ENCODE measurements at places on chromosomes 4 and X.

GRCh38 chrX:11589641-11590040 lies 76.1 kb downstream of the ARHGAP6 start:
- no peak for DNase-seq

GRCh38 chr4:6349896-6350603 lies 80.4 kb downstream of the WFS1 start:
- DNase-seq = no peak

- no peak for DNase-seq
Observed at GRCh38 chr4:69823048-69823447, 36.9 kb downstream of the SULT1E1 start.

DNA sequence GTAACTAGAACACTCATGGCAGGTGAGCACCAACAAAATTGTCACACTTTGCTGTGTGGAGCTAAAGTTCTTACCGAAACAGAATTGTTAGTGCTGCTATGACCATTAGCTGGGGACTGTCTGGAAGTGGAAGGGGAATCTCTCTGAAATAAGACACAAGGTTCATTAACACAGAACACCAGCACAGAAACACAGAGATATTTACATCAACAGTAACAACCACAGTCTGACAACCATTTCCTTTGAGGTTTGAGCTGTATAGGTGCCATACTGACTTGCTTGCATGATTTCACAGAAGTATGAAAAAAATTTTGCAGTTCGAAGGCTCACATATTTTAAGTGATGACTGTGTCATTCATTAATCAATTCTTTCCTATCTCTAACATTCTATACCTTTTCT lies 109.8 kb downstream of the NYX start:
- no peak for DNase-seq

- no peak for DNase-seq
Observed at GRCh38 chr4:140020457-140021361, 133.3 kb downstream of the MAML3 start.

DNA sequence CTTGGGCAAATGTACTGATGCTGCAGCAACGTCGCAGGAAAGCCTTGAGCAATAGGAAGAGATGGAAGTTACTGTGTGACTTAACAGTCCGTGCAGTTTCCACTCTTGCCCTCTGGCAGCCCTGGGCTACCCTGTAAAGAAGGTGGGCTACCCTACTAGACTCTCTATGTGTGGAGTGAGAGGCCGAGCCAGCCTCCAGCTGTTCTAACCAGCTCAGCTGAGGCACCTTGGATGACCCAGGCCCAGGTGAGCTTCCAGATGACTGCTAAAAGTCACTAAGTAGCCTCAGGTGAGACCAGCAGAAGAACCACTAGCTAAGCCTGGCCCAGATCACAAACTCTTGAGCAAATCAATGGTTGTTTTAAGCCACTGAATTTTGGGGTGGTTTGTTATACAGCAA lies 34.9 kb upstream of the PPP2R2C start:
- no peak for DNase-seq

DNA sequence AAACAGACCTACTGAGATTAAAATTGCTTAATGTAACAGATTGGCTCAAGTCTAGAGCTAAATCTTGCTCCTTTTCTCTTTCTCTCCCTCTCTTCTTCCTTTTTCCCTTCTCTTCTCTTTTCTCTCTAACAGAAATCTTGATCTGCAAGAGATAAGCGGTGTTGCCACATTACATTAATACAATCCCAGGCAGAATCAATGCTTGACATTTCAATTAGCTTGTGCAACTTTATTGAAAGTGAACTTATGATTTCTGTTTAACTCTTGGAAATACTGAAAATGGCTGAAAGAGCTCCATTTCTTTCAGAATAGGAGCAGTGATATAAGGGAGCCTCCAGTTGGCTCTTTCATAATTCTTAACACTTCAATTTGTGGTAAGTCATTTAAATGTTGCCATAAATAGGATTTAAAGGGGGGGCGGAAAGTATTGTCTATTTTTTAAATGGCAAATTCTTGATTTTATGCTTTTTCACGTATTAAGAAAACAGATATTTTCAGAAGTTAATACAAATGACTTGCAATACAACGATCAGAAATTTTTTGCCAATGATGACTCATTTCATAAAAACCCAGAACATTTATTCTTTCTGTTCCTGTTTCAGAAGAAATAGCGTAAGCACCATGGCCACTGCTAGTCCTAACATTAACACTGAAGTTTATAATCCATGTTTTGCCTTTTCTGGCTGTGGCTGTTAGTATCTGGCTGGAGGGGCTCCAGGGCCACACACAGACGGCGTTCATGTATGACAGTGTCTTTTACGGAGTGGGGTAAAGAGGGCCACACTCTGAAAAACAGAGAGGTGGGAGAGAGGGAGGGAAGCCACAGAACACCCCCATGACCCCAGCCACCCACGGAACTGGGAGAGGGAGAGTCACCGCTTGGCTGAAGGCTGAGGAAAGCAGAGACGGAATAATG lies 115.7 kb upstream of the FAT1 start:
- no peak for DNase-seq

GRCh38 chr4:25330905-25331808 lies 18.6 kb downstream of the ZCCHC4 start:
- DNase-seq = no peak

DNA sequence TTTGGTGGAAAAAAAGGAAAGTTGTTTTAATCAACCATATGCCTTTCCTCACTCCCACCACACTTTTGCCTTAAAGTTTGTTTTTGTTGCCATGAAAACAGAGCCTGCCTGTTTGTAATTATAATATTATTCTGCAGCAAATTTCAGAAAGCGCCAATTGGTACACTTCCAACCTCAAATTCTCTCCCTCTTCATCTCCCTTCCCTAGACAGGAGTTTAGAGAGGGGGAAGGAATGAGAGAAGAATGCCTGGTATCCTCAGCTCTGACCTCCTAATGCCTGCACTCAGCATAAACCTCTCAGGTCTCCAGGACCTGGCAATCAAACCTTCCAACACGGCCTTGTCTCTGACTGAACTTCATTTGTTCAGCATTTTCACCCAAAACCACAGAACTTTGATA lies 138.4 kb upstream of the HCCS start:
- DNase-seq = no peak

GRCh38 chrX:12974796-12975669 lies at the start of gene TMSB4X:
TMSB4X (plus strand) TSS chrX:12975110.
- DNase-seq = peak; percentile 70

GRCh38 chr4:187276736-187277408 lies 553.2 kb upstream of the FAT1 start:
- DNase-seq = no peak

GRCh38 chr4:148162519-148162918 lies 279.7 kb downstream of the NR3C2 start:
- no peak for DNase-seq

GRCh38 chr4:986428-986878 lies 391 bp upstream of the IDUA start:
- no peak for DNase-seq

- no peak for DNase-seq
Observed at GRCh38 chr4:180630012-180630665, 1613.1 kb upstream of the TENM3 start.

DNA sequence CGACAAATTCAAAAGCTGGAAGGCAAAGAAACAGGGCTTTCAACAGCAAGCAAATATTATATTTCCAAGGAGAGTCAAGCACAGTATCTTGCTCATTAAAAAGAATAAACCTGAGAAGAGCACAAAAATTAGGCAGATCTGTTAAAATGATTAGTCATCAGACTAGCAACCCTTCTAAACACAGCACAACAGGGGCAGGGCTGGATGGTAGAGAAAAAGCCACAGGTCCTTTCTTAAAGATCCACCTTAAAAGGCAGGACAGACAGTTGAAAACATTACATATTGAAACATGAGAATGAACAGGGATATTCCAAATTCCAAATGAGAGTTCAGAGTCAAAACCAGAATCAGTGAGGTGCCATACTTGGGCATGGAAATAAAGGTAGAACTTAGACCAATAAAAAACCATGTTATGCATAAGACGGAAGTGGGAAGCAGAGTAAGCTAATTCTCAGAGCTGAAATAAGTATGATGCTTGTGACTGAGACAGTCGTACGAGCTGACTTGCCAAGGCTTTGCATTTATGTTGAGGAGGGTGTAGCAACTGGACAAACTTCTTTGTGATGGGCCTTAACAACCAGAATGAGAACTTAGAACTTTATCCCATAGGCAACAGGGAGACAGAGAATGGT lies 126.9 kb upstream of the FAM9B start:
- DNase-seq = no peak

DNA sequence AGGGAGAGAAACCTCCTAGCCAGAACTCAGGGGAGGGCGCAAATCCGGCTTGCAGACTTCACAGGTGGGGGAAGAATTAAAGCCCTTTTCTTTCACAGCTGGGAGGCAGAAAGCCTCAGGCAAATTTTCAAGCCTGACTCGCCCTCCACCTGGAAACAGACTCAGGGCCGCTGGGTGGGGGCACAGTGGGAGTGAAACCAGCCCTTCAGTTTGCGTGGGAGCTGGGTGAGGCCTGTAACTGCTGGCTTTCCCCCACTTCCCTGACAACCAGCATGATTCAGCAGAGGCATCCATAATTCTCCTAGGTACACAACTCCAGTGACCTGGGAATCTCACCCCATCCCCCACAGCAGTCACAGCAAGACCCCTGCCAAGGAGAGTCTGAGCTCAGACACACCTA lies 206.9 kb upstream of the INTU start:
- no peak for DNase-seq

- no peak for DNase-seq
Observed at GRCh38 chrX:42577936-42578470, 200.0 kb downstream of the PPP1R2C start.

DNA sequence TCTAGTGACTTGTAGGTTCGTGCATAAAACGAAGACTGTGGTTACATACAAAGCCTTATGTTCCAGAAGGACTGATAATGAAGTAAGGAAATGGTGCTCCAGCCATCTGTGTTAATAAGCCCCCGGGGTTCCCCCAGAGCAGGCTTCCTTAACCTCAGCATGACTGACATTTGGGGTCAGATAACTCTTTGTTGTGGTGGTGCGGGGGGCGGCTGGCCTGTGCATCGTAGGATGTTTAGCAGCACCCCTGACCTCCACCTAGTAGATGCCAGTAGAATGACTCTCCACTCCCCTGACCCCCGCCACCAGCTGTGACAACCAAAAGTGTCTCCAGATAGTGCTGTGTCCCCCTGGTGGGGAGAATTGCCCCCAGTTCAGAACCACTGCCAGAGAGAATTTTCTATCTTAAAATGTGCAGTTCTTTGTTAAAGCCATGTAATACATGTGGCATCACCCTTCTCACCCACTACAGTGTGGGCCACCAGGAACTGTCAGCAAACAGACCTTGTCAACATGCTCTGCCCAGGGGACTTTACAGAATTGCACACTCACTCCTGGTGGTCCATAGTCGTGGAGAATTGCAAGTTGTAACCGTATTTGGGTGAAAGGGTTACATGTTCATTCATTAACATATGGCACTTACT lies 7.5 kb downstream of the SH3KBP1 start:
- no peak for DNase-seq

DNA sequence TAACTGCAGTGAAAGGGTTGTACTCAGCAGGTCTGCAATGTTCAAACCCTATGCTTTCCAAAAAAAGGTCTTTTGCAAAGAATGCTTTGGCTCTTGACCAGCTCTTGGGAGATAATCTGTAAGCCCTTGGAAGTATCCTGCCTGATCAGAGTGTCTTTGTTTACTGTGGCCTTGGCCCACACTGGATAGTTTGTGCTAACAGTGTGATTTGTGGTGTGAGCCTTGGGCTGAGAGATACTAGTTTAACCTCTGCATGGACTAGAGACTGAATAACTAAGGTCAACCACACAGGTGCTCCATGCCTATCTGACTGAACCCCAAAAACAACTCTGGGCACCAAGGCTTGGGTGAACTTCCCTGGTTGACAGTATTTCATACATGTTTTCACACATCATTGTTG lies 3.6 kb upstream of the MAGED1 start:
- no peak for DNase-seq

DNA sequence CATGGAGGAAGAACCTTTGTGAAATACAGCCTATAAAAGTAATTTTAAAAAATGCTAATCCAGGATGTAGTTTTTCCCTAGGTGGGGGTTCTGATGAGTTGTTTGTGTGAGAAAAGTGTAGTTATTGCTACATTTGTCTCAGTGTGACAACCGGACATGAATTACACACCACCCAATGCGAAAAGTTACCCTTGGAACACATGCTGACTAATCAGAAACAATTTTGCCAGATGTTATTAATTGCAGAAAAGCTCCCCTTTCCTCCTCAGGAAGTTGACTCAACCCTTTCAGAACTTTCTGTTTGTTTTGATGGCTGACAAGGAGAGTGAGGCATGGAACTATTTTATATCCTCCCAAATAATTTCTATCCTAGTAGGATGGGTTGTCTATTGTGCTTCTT lies 38.1 kb upstream of the EDA2R start:
- no peak for DNase-seq

DNA sequence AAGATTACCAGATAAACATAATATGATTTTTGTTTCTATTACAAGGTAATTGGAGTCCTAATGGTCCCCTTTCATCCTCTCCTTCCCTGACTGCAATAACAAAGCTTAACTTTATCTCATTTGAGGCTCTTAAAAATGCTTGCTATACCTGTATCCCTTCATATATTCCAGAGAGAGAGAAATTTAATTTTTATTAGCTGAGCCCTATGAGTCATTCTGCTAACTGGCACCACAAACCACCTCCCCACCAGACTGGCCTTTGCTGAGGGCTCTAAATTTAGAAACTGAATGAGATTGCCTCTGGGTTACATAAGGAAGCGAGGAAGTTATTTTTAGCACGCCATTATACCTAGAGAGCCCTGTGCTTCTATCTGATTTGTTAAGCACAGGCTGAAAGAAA lies 27.4 kb downstream of the CBLL2 start:
- DNase-seq = peak; percentile 65

GRCh38 chrX:110748256-110748806 lies 47.3 kb downstream of the CHRDL1 start:
- DNase-seq = no peak

DNA sequence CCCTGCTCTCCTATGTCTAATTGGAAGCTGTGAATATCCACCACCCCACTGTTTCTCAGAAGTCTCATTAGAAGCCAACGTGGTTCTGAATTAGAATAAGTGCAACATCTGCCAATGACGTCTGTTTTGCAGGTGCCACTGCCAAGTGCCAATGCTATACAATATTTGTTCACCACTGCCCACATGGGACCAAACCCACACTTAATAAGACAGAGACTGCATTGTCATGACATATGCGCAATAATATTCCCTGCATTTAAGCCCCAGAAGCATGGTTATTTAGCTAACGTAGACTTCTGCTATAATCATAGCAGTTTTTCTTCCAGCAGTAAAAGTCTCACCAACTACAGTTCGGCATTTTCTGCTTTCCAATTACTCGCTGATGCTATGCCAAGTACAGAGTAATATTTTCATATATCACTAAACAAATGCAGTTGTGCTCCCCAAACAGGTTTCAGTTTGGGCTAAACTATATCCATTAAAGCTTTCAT lies 262.5 kb upstream of the PCDH18 start:
- no peak for DNase-seq

DNA sequence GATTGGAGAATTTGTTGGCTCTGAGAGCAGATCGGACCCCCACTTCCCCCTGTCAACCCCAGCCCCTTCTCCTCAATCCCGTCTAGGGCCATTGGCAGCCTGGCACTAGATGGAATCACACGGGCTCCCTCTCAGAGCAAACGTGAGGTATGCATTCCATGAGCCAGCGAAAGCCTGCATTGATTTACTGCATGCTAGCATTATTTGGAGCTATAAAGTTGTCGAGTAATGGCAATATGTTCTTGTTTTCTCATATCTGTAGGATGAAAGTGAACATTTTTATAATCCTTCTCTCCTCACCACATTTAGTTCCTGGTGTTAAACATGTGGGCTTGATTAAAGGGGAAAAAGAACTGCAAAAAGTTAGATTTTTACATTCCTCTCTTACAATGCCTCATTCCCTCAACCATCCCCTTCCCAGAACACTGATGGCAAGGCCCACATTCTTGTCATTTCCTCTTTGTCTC lies 159.2 kb downstream of the SPRY1 start:
- DNase-seq = no peak

All from NCI-H1092 (cell line).